ENCODE measurements at places on chromosomes 2 and 18.

DNA sequence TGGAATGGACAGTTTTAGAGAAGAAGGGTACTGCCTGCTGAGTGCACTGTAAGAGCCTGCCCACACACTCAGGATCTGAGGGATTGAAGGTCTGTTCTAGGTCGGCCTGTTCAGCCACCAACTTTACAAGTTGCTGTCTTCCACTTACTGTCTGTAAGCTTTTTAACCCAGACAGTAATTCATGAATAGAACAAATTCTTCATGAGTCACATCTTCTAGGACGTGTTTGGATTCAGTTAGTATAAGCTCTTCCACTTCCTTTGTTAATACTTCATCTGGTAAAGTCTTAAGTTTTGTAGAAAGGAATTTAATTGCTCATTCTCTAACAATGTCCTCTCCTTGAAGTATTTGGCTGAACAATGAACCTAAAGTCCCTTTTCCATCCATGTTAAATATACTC is 74.6 kb downstream of the PDE11A start:
- DNase-seq, result no peak

DNA sequence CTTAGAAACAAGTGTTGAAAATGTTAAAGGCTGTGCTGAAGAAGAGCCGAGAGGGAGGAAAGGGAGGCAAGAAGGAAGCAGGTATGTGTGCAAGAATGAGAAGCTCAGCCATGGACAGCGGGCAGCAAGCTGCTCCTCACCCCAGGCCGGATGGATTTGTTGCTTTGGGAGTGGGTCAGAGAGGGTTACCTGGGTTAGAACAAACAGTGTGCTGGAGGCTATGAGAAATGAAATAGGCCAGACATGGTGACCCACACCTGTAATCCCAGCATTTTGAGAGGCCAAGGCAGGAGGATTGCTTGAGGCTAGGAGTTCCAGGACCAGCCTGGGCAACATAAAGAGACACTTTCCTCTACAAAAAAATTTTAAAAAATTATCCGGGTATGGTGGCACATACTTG is 97.5 kb downstream of the TANC1 start:
- no peak for DNase-seq

- DNase-seq, result no peak
Measured at GRCh38 chr2:6523476-6523875, 342.2 kb downstream of the CMPK2 start.

GRCh38 chr2:236601316-236602202 is 31.9 kb downstream of the ACKR3 start:
- DNase-seq, result no peak

- DNase-seq, result no peak
Measured at GRCh38 chr2:129794540-129794939, 184.9 kb upstream of the RAB6C start.

DNA sequence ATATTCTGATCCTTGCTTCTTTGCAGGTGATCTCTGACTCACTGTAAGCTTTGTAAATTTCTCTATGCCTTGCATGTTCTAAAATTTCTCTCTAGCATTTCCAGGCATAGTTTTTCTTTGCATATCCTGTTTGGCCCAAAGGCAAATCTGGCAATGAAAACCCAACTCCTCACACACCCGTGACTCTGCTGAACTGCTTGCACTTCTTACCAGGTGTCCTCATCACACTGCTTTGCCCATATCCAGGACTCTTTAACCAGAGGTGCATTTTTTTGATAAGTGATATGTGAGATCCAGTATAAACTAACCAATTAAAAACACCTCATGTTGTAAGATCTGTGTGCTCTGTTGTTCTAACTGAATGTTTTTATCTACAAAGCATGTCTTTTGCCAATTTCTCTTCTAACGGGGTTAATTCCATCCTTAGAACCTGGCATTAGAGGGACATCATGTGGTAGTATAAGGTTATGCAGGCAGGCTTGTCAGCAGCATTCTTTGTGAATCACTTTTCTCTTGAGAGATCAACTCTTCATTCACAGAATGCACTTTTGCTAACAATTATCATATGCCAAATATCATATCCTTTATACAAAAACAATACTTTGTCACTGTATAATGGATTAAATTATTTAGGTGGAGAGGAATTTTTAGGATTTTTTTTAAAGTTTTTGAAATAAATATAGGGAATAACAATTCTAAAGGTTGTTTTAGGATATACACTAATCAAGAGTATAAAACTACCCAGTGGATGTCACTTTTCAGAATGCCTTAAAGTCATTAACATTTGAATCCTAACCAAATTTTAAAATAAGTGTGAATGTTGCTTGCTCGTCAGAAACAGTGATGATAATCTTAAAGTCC is 20.8 kb upstream of the TMX3 start:
- DNase-seq, result peak; percentile 3

DNA sequence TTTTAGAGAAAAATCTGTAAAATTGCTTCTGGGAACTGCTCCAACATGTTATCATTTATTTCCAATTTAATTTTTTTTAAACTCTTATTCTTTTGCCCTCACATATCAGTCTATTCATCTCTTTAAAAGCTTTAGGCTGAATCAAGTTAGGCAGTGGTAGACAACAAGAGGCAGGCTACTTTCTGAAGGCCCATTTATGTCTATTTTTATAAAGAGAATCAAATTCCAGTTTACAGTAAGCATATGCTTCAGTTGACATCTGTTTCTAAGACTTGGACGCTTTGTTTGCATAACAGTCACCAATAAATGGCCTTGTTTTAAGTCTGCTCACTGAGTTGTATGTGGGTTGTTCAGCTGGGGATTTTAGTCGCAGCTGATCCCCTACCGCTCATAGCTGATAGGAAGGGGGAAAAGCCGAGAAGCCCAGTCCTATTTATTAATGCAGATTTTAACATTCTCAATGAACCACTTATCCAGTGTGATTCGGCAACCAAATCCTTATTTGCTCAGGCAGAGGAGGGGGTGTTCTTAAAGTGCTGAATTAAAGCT is 260.4 kb upstream of the SIX3 start:
- DNase-seq, result peak; percentile 5

GRCh38 chr2:164655750-164656149 is 34.5 kb upstream of the GRB14 start:
- no peak for DNase-seq

DNA sequence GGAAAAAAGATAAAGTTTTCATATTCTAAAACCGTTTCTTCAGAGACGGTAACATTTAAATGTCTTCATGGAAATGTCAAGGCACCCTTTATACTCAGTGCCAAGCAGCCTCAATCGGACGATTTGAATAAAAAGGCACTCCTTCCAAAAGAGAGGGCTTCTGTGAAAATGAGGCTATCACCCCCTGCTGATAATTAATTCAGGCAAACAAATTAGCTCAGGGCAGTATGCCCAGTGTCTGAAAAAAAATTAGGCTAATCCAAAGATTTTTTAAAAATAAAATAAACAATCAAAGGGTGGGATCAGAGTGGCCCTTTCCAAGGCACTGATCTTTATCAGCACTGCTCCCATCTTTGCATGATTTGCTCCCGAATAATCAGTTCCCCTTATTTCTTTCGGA is 151.0 kb upstream of the PID1 start:
- no peak for DNase-seq

DNA sequence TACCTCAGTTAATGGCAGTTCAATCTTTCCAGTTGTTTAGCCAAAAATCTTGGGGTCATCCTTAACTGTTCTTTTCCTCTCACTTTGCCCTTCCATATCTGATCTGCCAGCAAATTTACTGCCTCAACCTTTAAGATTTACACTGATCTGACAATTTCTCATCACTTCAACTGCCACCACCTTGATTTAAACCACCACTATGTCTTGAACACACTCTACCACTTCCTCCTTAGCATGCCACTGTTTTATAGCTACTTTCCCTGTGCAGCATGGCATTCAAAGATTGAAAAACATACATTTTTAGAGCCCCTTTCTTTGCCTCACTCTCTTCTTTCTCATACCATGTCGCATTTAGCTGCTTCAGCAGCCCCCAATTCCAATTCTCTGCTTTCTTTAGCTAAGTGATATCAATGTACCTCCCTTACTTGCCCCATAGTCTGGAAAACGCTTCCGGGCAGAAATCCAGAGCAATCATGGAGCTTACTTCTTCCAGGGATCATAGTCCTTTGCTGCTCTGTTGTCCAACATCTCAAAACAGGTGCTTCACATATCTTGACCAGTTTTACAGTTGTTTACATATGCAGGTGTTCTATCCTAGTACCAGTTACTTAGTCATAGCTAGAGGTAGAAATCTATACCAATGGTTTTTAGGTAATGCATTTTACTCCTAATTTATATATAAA is 10.9 kb downstream of the PGAP1 start:
- DNase-seq, result no peak

GRCh38 chr2:74845991-74846390 is 12.1 kb downstream of the HK2 start:
- DNase-seq, result no peak

DNA sequence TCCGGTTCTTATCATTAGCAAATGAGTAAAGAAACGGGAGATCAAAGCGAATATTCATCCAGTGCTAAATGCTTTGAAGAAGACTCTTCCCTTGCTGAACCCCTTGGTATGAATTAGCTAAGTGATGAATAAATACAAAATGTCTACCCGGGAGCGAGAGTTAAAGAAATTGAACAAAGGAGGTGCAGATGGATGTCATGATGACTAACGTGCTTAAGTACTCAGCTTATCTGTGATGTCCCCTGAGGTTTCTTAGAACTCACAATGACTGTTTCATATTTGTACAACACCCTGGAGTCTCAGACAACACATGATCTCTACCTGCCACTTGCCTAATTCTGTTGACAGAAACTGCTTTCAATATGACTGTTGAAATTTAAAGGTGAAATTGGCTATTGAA is 148.5 kb downstream of the TMEM200C start:
- no peak for DNase-seq

DNA sequence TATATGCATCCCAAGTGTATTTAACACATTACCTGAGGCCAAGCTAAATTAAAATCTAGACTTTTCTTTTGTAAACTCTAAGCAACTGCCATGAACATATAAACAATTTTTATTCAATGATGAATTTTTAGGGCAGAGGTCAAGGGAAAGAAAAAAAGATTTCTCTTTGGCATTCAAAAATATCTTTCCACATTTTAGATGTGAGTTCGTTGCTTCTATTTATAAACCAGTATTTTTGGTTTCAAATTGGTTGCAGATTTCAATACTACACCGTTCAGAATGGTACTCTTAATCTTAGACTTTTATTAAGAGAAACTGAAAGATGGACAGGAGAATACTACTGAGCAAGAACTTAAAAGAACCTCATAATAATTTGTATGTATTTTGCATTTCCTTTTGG is 293.6 kb upstream of the CCDC68 start:
- no peak for DNase-seq

DNA sequence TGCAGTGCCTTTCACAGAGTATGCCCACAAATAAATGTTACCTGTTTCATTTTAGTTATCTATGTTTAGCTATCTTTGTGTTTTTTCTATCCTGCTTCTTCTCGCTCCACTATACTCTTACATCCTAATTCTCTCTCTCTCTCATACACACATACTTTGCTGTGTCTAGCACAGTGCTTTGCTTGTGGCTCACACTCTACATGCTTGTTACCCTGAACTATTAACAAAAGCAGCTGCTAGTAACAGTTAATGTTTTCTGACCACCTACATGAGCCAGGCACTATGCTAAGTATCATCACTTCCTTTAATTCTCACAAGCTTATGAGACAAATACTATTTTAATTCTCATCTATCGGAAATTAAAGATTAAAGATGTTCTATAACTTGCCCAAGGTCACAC is 390.5 kb upstream of the HNRNPA3 start:
- DNase-seq, result no peak

GRCh38 chr2:97701851-97702465 is 11.4 kb upstream of the ZAP70 start:
- no peak for DNase-seq

DNA sequence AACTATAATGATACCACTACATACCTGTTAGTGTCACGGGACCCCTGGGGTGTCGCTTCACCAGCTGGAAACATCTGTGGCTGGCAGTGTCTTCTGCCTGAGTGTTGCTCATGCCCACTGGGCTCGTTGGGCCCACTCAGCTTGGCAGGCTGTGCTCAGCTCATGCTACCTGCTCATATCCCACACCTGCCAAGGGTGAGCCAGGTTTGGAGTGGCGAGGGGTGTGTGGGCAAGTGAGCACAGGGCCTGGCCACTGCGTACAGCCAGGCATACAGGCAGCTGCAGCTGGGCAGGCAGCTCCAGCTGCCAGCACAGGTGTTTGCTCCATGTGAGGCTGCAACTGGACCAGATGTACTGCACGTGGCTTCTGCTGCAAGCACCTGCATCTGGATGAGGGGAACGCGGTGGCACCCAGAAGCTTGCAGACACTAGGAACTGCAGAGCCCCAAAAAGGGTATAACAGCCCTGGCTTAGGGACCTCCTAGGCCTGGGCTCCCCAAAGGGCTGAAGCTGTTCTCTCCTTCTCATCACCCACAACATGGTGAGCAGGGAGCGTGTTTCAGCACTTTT is 70.1 kb downstream of the SUCLG1 start:
- DNase-seq, result no peak

DNA sequence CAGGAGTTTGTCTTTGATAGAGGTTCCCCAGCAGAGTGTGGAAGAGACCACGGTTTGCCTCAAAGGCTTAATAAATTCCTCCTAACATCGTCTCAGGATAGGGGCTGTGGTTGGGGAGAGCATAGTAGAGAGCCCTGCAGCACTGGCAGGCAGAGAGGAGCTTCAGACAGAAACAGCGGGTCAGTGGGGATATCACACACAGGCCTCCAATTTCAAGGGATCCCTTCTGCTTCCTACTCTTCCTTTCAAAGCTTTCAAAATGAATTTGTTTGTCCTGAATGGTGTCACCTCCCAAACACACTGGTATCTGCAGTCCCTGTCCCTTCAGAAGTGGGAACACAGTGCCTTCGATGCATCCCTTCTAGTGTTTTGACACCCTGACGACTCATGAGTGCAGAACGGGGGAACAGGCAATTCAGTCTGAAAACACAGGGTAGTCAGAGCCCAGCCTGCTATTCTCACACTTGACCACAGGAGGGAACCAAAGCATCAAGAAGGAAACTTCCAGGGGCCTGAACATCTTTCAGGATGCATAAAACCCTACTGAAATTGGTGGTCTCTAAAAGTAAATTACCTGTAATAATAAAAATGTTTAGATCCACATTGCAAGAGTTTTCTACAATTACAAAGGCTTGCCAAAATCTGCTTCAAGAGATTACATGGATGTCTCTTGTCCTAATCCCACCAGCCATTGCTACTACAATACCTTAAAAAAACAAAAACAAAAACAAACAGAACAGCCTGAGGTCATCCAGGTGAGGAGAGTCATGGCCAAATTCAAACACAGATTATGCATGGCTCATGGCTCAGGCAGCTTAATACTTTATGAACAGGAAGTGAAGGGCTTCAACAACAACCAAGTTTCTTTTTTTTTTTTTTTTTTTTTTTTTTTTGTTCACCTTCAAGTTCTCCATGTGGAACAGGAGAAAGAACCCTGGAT is 49.8 kb downstream of the SLC14A2 start:
- DNase-seq, result no peak

- DNase-seq, result no peak
Measured at GRCh38 chr2:157760949-157761348, 115.2 kb downstream of the ACVR1 start.

GRCh38 chr2:54728669-54729120 is 5.2 kb downstream of the EML6 start:
- no peak for DNase-seq

Measured in NCI-H446 treated with DMSO at 0.1 percent for 48 hours (cell line).